ENCODE measurements at places on chromosomes 2 and 18. TPM values are rescaled to one million over a fixed set of nuclear protein-coding genes. Genes with fewer than 3 reads are reported as not detected.

The STAT4 gene
- total RNA-seq, result 2.6 TPM

The CARF gene
- total RNA-seq, result 5.8 TPM

The PDCD1 gene
- not detected for total RNA-seq

DNA sequence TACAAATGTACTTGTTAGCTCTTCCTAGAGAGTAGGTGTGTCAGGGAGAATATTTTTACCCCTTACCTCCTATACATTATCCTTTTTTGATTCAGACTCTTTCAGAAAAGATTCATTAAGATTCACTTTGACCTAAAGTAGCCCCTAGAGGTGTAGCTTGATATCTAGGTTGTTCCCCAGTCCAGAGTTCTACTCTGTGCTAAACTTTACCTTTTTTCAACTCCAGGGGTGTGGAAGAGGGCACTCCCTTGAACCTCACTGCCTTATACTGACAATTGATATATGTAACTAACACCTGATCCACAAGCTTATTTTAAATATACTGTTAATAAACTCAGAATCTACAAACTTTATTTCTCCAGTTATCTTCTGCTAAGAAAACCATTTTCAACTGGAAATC lies 30.0 kb downstream of the AFTPH start:
- no peak for DNase-seq

DNA sequence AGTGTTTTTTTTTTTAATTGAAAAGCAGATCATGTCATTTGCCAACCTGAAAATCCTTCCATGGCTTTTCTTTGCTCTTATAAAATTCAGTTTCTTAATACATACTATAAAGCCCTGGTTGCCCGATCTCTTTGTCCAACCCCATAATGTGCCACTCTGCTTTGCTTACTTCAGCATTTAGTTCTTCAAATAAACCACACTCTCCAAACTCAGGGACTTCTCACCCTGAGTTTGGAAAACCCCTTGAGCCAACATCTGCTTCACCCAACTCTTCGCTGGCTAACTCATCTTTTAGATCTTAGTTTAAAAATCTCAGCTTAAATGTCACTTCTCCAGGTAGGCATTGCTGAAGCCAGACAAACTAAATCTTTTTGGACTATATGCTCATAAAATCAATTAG lies 1.3 kb upstream of the STAT1 start:
- DNase-seq, result no peak

DNA sequence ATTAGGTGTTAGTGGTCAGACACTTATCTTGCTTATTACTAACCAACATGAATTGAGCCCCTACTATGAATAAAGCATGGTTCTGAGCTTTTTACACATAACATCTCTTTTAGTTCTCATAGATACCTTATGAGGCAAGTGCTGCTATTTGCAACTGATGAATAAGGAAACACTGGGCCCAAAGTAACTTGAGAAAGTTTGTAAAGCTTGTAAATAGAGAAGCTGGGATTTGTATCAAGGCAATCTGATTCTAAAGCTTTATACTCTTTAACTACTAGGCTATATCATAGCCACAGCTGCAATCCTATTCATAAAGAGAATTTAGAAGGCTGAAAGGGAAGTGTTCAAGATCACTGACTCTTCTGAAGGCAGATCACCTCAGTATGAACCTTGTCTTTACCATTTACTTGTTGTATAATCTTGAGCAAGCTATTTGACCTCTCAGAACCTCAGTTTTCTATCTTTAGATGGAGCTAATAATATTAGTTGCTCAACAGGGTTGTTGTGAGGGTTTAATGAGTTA lies 60.4 kb downstream of the ABCB11 start:
- no peak for DNase-seq

DNA sequence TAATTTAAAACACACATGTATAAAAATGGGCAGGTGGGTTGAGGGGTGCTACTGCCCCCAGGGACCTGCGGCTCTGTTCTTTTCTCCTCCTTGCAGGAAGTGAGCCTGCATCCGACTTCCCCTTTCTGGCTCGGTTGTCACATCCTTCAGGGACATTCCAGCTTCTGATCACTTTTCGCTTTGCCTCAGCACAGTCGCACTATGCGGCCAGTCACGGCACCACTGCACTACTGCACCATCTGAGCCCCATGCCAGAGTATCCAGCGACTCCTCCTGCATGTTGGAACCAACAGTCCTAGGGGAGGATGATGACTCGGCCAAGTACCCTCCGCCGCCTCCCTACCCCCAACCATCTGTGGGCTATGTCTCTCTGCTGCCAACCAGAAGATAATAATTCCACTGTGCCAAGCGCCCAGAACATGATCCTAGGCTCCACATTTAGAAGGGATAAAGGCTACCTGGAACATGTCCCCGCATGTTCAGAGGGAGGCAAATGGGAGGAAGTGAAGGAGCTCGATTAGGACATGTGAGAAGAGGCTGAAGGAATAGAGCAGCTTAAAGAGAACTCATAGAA lies 17.6 kb downstream of the CDC42EP3 start:
- no peak for DNase-seq

DNA sequence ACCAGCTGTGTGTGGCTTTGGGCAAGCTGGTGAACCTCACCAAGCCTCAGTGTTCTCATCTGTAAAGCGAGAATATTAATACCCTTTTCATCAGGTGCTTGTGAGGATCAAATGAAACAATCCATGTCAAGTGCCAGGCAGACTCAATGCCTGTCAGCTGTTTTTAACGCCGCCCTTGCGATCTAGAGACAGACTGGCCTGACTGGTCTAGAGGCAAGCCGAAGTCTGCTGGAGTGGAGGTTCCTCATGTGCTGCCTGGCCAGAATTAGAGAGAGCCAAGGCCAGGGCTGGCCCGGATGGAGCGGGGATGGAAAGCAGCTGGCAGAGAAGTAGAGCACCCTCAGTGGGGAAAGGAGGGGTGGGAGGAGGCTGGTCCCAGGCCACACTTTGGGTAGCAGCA lies 74.5 kb upstream of the B3GNT7 start:
- no peak for DNase-seq

DNA sequence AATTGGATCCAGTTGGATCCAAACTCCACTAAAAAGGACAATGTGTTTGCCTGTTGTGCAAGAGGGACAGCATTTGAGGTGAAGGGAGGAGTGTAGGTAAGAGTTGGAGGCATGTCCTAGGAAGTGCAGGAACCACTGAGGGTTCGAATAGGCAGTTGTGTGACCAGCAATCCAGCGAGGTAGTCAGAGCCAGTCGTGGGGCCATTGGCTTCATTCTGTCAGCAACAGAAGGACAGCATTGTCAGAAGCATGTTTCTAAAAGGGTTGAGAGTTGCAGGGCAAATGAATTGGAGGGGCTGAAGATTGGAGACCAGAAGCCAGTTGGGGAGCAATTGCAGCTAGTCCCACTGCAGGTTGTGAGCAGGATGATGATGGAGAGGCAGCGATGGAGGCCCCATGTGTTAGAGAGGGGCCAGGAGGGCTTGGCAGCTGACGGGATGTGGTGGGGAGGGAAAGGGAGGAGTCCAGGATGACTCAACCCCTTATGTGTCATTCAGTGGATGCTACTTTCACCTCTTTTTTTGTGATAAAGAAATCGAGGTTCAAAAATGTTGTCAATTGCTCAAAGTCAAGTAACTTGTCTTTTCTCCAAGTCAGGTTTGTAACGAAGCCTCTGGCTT lies 96.7 kb upstream of the SIX3 start:
- DNase-seq, result no peak

DNA sequence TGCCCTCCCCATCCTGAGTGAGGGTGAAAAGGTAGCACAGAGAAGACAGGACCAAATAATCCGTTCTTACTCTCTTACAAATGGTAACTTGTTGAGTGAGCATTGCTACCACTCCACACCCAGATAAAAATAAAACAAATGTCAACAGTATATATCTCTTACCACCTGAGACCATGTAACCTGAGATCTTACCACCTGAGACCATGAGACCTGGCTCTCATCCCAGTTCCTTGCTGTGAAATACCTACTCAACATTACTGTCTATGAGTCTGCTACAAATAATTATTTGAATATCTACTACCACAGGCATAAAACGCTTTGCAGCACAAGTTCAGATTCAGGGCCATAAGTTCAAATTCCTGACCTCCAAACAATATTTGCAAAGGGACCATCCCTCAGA lies 234.7 kb downstream of the C1D start:
- DNase-seq, result no peak

- no peak for DNase-seq
Measured at GRCh38 chr2:216392018-216392562, 19.8 kb upstream of the MARCHF4 start.

DNA sequence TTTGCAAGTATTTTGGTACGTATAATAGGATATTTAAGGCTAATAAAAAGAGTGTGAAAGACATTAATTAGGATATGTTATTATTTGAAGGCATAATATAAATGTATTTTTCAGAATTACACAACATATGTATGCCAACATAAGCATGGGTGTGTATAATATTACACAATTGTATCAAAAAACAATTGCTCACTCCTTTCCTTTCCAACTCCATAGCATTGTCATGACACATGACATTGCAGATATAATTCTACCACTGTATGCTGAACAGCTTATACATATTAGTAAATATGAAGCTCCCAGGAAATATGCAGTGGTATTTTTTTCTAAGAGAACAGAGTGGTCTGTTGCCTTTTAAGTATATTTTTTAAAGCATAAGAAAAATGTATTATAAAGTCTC lies 593.1 kb downstream of the TMX3 start:
- DNase-seq, result no peak

DNA sequence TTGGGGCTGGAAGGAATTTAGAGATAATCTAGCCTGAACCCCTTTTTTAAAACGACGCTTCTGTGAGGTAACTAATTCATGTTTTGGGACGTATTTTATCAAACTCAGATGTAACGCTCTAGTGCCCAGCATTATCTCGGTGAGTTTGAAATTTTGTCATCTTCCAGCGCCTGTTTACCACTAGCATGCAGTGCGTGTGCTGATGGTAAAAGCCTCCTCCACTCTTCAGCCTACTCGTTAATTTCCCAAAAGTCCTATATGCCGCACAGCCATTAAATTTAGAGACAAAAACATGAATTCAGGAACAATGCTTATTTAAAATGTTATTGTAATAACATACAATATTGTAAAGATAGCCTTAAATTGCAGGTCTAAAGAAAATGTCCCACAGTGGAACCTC lies 2.8 kb downstream of the ZCCHC2 start:
- no peak for DNase-seq

Data from fibroblast of villous mesenchyme (primary cell).